Renal cortex interstitium (tissue), 15 donors: ENCODE measurements at places on chromosomes 1 and 21.

GRCh38 chr1:166906647-166907046, 30.6 kb upstream of the TADA1 start:
- no peak for DNase-seq

GRCh38 chr1:205127646-205128045, 5.9 kb upstream of the RBBP5 start:
- DNase-seq = no peak

DNA sequence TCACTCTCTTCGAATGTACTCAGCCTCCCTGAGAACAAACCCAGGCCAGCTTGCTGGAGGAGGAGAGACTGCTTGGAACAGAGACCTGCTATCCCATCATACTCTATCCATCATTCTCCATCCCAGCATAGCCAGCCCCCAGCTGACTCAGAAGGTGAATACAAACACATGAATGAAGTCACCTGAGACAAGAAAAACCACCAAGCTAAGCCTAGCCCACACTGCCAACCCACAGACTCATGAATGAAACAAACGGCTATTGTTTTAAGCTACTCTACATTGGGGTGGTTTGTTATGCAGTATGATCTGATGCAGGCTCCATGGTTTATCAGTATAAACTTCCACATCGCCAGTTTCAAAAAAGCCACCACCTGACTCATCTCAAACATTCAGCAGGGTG, 395.6 kb downstream of the SETD4 start:
- no peak for DNase-seq

DNA sequence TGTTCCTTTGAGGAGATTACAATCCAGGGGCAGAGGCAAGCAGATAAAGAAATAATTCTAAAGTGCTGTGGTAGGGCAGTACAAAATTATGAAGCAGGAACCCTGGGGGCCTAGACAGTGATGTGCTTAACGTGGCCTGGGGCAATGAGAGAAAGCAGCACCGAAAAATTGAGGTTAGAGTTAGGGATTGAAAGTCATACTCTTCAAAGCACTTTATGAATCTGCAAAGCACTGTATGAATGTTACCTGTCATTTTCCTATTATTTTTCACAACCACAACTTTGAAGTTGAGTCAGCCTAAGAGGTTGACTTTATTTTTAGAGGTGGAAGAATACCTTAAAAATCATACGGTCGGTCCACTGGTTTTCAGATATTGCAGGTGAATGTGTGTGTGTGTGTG, 183.4 kb upstream of the NFIA start:
- DNase-seq = no peak

DNA sequence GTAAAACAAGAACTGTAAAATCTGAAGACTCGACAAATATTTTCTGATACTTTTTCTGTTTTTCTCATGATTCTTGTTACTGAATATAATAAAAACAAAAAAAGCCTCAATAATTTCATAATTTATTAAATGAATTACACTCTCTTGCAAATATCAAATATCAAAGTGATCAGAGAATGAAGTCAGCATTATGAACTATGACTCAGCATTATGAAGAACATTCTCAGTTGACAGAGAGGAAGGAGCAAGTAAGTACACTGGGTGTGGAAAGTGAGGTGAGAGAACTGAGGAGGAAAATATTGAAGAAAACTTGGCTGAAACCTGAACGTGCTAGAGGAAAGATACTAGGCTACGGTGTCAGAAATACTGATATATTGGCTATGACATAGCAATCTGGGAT, 529.5 kb downstream of the KCNT2 start:
- no peak for DNase-seq

GRCh38 chr1:193666485-193667083, 480.2 kb upstream of the B3GALT2 start:
- DNase-seq = no peak

DNA sequence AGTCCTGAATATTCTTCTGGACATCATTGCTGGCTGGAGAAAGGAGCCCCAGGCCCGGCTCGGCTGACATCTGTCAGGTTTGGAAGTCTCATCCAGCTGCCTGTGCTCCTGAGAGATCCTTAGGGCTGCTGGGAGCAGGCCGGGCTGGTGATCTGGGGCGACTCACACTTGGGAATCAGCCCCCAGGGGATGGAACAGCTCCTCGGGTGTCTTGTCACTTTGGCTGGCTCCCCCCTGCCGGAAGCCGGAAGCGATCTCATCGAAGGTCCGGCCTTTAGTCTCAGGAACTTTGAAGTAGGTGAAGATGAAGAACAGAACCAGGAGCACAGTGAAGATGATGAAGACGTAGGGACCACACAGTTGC, 31.8 kb downstream of the SLC2A1 start:
- no peak for DNase-seq

- DNase-seq = no peak
Observed at GRCh38 chr1:18921516-18922251, 19.3 kb upstream of the ALDH4A1 start.

- no peak for DNase-seq
Observed at GRCh38 chr1:156896490-156897033, 3.0 kb downstream of the PEAR1 start.

GRCh38 chr1:108747898-108748297, 1.4 kb downstream of the STXBP3 start:
- DNase-seq = no peak
